ENCODE measurements at places on chromosomes 11 and 22.

DNA sequence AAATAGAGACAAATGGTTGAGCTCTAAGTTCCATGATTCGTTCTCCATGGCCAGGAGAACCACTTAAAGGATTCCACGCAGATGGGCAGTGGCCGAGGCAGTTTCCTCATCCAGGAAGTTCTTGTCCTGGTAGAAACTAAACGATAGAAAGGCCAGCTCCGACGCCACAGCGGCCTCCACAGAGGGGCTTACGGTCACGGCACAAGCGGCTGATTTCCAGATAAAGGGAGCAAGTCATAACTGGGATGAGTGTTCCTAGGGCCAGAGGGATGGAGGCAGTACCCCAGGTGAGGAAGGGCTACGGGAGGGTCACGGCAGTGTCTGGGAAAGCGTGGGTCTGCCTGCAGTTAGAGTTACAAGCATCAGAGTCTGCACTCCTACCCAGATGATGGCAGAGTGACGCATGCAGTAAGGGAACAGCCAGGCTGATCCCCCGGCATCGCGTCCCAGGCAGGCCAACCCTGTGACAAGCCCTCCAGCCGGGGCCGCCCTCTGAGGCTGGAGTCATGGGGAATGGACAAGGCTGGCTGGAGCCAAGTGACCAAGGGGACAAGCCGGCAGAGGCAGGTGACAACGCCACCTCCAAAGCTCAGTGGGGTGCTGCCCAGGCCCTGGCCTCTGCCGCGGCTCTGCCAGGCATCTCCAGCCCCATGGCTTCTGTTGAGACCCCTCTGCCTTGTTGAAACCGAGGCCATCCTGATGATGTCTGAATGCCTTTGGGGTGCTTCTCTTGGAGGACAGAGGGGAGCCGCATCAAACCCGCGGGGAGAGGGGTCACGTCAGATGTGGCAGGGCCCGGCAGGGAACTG is 475.1 kb downstream of the BRD1 start:
- DNase-seq = no peak

DNA sequence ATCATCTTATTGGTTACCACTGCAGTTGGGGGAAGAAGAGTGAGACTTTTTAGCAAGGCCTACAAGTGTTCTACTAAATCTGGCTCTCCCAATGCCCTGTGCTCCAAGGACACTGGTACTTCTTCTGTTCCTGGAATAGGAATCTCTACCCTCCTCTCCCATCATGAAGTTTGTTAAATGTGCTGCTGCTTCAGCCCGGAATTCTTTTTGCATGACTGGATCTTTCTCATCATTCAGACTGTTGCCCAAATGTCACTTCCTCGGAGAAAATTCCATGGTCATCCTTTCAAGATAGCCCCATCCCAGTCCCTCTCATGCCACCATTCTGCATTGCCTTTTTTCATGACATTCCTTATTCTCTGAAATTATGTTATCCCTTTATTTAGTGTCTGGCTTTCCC is 400.8 kb downstream of the SOX6 start:
- no peak for DNase-seq

DNA sequence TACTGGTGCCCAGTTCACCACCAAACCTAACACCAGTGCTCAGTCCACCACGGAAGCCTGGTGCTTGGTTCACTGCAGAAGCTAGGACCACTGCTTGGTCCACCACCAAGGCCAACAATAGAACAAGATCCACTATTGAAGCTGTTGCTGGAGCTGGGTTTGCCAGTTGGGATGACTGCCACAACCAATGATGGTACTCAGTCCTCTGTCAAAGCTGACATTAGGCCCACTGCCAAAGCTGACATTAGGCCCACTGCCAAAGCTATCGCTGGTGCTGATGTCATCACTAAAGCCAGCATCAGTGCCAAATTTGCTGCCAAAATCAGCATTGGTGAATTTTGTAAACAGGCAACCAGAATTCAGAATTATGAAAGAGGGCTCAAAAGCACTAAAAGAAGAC is 1850.2 kb upstream of the RAG2 start:
- no peak for DNase-seq

DNA sequence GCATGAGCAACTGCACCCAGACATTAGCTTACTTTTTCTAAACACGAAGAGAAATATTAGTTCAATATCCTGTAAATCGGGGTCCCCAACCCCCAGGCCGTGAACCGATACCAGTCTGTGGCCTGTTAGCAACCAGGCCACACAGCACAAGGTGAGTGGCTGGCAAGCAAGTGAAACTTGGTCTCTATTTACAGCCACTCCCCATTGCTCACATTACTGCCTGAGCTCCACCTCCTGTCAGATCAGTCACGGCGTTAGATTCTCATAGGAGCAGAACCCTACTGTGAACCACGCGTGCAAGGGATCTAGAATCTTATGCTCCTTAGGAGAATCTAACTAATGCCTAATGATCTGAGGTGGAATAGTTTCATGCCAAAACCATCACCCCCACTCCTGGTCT is 27.8 kb upstream of the DEPDC7 start:
- no peak for DNase-seq

DNA sequence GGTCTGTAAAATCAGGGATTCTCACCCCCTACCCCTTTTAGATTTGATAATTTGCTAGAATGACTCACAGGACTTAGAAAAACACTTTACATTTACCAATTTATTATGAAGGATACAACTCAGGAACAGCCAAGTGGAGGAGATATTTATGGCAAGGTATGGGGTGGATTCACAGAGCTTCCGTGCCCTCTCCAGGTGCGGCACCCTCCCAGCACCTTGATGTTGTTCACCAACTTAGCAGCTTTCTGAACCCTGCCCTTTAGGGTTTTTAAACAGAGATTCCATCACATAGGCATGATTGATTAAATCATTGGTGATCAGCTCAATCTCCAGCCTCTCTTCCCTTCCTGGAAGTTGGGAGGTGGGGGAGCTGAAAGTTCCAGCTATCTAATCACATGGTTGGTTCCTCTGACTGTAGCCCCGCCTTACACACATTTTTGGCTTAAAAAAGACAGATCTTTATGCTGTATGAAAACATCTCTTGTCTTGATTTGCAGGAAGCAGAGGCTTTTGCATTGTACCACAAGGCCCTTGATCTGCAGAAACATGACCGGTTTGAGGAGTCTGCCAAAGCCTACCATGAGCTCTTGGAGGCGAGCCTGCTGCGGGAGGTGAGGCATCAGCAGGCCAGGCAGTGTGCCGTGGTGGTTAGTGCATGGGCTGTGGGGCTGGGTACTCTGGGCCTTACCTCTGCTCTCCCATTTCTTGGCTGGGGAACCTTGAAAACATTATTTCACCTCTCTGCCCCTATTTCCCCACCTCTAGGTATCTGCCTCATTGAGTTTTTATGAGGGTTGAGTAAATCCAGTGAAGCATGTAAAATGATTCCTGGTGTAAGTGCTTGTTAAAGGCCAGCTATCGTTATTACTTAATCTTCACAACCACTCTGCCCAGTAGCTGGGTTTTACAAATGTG is 27.0 kb downstream of the CABIN1 start:
- no peak for DNase-seq

GRCh38 chr11:5899534-5899933 is 6.5 kb downstream of the OR52E5 start:
- no peak for DNase-seq
